ENCODE measurements at places on chromosomes 7 and 10.

DNA sequence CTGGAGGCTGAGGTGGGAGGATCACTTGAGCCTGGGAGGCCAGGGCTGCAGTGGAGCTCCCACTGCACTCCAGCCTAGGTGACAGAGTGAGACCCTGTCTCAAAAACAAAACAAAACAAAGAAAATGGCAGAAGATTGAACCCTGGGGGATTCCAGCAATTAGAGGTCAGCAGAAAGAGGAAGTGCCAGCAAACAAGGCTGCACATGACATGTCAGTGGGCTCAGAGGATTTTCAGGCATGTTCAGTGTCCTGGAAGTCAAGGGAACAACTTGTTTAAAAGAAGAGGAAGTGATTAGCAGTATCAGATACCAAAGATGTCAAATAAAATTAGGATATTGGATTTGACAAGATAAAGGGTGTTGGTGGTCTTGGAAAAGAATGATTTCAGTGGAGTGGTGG, 32.3 kb downstream of the RAB18 start:
- DNase-seq = no peak

DNA sequence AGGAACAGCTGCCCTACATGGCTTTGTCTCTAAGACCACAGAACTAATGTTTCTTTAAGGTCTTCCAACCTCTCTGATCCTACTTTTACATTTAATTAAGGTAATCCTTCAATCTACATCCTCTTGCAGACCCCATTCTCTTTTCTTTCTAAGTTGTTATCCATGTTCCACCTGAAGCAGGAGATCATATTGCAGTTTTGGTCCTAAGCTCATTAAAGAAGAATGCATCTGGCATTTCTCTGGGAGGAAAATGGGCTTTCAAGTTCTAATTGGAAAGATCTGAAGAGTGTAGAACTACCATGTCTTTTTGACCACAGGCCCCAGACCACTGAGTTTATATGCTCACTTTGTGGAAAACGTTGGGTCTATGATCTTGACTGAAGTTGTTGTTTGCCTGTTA, 111.2 kb downstream of the SEM1 start:
- DNase-seq = no peak

- DNase-seq = no peak
These were observed 11.6 kb downstream of the PALD1 start for GRCh38 chr10:70490142-70490541.

DNA sequence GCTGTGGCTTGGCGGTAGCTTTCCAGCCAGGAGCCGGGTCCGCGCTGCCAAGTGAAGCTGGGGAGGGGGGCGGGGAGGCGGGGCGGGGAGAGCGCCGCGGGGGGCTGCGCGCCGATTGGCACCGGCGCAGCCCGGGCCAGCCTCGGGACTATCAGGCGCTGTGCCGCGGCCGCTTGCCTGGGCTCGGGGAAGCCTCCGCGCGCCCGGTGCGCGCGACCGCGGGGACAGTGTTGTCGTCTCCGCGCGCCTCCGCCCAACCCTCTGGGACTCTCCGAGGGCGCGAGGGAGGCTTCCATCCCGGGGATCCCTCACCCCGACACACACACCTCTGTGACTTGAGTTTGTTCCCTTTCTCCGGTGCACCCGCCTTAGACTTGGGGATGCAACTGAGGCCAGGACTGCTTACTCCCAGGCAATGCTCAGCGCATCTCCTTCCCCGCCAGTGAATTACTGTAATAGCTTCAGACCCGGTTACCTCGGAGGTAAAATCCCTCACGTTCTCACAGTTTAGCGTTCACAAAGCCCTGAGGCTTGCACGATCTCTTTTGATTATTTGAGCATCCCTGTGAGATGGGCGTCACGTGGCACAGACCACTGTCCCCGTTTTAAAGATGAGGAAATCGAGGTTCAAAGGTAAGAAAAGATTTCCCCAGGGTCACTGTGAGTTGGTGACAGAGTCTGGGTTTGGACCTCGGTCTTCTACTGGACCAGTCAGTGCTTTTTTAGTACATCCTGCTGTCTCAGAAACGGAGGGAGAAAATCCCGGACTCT, at the start of gene NKX1-2:
NKX1-2 (minus strand) TSS at position 24 of the 771 bp plus-strand sequence. CDS start 92 bp downstream, outside the sequence.
- no peak for DNase-seq

DNA sequence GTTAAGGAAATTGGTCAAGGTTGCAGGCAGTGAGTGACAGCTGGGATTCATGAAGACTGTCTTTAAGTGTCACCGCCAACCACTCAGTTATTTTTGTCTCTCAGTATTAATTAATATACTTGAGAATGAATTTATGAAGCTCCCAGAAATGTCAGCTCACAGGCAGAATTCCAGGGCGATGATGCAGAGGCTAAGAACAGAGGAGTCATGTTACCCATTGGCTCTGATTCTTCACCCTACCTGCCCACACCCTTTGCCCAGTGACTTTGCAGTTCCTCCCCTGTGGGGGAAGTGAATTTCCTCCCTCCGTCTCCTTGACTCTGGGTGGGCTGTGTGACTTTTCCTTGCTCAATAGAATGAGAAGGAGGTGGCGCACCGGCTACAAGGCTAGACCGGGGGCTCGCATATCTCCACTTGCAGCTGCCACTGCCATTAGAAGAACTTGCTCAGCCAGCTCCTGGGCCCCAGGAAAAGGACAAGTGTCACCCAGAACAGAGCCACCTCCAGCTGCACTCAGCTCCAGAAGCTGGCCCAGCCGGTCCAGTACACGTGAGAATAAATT, 157.1 kb upstream of the PRKCQ start:
- no peak for DNase-seq

DNA sequence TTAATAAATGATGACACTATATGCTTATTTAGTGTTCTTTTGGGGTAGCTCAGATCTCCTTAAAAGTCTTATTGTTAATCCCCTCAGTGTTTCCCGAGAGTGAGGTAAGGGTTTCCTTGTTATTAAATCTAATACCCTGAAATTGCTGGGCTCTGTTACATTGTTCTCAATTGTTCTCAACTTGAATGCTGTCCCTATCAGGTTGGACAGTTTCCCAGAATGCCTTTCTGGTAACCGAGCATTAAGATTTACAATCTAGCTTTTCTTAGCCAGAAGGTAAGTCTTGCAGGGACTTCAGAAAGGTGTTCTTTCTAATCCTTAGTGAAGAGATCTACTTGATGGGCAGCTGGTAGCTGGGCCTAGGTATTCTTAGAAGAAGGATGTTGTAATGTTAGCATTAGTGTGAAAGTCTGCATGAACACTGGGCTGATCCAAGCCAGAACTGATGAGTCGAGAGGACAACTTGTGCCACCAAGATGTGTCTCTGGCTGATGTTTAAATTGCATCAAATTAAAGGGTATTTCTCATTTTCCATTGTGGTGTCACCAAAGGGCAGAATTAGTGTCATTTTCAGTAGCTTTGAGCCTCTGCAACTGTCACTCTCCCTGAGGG, 89.9 kb downstream of the SND1 start:
- DNase-seq = no peak

- DNase-seq = no peak
These were observed 10.3 kb downstream of the CRHR2 start for GRCh38 chr7:30671793-30672465.

- DNase-seq = no peak
These were observed 417.9 kb upstream of the KLF6 start for GRCh38 chr10:4202938-4203337.
